ENCODE measurements at places on chromosomes 2 and 18. TPM values are rescaled to one million over a fixed set of nuclear protein-coding genes. Genes with fewer than 3 reads are reported as not detected.

DNA sequence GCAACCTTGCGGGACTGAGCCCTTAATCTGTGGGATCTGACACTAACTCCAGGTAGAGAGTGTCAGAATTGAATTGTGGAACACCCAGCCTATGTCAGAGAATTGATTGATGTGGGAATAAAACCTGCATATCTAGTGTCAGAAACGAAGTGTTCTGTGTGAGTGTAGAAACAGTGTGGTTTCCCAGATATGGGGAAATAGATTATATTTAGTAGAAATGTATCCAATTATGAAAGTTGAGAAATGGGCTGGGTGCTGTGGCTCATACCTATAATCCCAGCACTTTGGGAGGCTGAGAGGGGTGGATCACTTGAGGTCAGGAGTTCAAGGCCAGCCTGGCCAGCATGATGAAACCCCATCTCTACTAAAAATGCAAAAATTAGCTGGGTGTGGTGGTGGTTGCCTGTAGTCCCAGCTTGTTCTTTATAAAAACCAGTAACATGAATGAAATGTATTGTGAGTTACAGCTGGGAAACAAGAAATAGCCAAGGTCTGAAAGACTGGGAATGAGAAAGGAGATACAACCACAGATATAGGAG is 4.3 kb upstream of the TP53I3 start:
- H3K27me3 ChIP-seq = no peaks in the 10 kb centered on the region
- DNase-seq = no peak

GRCh38 chr2:61857224-61857623 is 3.4 kb upstream of the FAM161A start:
- peaks cover 33% of the 10 kb centered on the region for H3K36me3 ChIP-seq
- H3K27me3 ChIP-seq = no peaks in the 10 kb centered on the region
- no peak for DNase-seq
- H3K27ac ChIP-seq = no peak overlapping the region

DNA sequence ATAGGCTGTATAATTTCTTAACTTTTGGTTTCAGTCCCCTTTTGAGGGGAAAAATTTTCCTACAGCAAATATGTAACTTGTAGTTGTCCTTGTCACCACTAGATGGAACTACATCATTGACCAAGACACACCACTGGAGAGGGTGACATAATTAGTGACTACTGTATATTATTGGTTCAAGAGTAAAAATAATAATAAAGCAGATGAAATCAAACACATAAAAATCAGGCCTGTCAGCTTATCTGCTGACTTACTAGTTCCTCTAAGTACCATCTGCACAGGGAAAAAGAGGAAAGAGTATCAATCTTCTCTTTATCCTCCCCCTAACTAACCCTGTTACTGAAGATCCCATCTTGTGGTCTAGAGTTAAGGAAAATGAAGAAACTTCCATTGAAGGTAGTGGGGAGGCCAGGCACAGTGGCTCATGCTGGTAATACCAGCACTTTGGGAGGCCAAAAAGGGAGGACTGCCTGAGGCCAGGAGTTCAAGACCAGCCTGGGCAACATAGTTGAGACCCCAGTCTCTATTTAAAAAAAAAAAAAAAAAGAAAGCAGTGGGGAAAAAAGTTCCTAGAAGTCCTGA is 29.6 kb upstream of the ENOSF1 start:
- peaks cover 5% of the 10 kb centered on the region for H3K4me1 ChIP-seq
- H3K27me3 ChIP-seq = no peaks in the 10 kb centered on the region
- DNase-seq = no peak
- no peak overlapping the region for H3K27ac ChIP-seq
- peaks cover 12% of the 10 kb centered on the region for H3K36me3 ChIP-seq

DNA sequence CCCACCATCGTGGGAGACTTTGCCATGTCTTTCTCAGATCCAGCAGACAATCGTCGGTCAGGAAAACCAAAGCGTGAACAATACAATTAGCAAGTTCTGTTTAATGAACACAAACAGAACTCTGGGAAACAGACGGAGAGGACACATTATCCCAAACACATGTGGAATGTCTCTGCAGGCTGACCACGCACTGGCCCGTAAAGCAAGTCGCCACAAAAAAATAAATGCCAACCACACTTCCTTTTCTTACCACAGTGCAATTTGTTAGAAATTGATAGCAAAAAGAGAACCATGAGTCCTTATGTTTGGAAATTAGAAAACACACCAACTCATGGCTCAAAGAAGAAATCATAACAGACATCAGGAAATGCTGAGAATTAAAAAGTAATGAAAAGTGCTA is 210.9 kb downstream of the TWIST2 start:
- no peaks in the 10 kb centered on the region for H3K4me1 ChIP-seq
- peaks cover 7% of the 10 kb centered on the region for H3K36me3 ChIP-seq
- H3K27me3 ChIP-seq = no peaks in the 10 kb centered on the region
- H3K27ac ChIP-seq = no peak overlapping the region
- H3K4me3 ChIP-seq = no peak overlapping the region

Gene SERPINB2
- not detected for total RNA-seq
